ENCODE measurements at places on chromosomes 2 and 18.

DNA sequence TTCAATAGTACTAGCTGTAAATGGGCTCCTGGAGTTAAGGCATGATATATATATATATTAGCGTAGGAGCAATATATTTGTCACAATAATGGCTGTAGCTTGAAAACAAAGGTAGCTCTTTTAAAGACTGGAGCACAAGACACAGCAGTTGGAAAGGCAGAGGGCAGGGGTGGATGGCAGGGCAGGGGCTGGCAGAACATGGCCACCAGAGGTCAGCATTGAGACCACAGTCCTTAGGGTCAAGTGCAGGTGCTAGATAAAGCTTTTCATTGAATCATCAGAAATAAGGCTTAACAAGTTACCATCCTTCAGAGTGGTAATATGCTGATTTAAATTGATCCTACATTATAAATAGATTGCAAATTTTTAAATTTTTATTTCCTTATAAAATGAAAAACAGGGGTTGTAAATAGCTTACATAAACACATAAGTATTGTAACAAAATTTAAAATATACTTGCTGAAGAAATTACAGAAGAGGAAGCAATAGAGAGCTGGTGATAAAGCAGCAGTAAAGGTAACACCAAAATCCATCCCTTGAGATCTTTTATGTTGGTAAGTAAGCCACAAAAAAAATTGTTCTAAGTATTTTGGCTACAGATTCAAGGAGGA is 161.2 kb upstream of the PIEZO2 start:
- DNase-seq, result peak; percentile 14

- DNase-seq, result no peak
Measured at GRCh38 chr2:164561416-164561815, 59.9 kb downstream of the GRB14 start.

DNA sequence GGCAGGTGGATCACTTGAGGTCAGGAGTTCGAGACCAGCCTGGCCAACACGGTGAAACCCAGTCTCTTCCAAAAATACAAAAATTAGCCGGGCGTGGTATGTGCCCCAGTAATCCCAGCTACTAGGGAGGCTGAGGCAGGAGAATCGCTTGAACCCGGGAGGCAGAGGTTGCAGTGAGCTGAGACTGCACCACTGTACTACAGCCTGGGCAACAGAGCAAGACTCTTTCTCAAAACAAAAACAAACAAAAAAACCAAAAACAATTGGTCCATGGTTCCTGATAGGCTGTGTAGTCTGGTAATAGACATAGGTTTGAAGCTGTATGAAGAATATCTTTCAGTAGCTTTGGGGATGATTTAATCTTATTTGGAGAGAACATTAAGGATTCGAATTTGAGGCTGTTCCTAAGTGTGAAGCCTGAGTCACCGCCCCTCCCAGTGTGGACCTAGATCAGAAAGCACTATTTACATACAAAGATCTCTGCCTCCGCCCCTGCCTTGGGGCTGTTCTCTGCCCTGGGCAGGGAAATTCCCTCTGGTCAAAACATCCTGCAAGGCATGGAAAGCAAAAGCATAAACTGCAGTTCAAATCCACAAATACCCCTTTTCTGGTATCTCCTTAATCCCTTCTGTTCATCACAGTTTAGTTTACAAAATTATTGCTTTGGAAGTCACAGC is 52.8 kb upstream of the PMAIP1 start:
- no peak for DNase-seq

GRCh38 chr2:205758051-205758450 is 75.8 kb downstream of the NRP2 start:
- no peak for DNase-seq
